NCI-H1048 (cell line): ENCODE measurements at places on chromosomes 2 and 18.

DNA sequence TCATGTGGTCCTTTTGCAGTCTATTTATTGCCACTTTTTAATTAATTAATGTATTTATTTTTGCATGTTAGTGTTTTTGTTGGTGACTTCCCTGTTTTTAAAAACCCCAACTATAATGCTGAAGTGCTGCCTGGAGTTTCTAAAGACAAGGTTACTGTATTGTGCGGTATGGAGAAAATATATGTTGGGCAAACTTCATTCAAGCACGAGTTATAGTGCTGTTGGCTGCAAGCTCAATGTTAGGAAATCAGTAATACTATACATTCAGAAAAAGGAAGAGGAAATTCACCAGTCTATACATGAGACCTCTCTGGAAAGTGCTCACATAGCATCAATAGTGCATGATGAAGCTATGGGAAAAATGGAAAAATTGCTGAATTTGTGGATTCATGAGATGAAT lies 15.4 kb upstream of the RBMS1 start:
- no peak for DNase-seq

- DNase-seq = no peak
Measured at GRCh38 chr2:32572737-32573136, 55.1 kb upstream of the TTC27 start.

- DNase-seq = no peak
Measured at GRCh38 chr2:231660860-231661259, 47.5 kb upstream of the PTMA start.

GRCh38 chr2:234932591-234933168 lies 19.1 kb upstream of the SH3BP4 start:
- no peak for DNase-seq

DNA sequence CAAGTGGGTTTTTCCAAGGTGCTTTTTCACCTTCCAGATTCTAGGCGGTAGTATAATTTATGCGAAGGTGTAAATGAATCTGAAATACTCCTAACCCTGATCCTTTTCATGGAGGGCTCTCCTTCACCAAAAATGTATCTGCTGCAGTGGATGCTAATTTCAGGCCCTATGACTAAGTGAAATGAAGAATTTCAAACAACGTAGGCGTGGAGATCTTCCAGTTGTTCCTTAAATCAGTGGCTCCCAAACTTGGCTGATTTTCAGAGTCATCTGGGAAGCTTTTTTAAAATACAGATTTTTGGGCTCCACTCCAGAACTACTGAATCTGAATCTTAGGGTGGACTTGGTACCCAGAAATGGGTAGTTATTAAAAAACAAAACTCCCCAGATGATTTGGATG lies 5.5 kb downstream of the GCKR start:
- no peak for DNase-seq

DNA sequence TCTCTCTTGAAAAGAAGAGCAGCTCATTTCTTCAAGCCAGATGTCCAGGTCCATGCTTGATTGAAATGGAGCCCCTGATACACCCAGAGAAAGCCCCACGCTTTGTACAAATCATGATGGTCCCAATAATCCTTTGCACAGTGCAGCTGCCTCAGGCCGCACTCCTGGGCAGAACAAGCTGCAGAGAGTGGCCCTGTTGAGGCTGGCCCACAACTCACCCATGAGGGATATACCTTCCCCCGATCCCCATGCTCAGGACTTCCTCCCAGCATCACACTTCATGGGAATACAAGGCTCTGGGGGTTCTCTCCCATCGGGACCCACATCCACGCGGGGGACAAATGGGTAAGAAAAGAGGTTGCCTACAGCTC lies 181.8 kb downstream of the CTIF start:
- no peak for DNase-seq

DNA sequence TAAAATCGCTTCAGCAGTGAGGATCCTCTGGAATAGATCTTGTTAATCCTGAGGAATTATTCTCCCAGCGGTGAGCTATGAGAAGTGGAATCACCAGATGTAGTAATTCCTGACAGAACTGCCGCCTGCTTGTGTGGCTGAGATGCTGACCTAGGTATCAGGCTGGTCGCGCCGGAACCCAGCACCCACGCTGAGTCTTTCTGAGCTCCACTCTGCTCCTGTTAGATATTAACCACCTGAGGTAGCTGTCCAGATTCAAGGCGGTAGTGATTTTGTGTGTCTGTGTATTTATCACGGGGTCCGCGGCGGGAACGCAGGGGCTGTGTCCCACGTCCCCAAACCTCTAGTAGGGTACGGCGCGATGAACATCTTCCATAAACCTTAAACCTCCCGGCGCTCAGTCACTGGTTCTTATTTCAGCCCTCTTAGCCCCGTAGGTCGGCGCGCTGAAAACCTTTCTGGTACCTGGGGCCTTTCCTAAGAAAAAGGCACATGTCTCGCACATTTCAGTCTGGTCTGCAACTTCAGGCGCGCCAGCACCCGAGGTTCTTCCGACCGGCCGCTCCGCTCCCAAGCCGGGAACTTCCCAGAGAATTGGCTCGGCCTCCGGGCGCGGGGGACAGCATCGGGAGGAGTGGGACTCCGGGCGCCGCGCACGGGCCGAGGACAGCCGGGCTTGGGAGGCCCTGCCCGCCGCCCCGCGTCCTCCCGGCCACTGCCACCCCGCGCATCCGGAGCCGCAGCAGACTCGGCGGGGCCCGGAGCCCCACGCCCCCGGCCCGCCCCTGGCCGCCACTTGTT lies 542 bp upstream of the CNNM3 start:
- DNase-seq = no peak

- DNase-seq = no peak
Measured at GRCh38 chr2:30455114-30455738, 8.2 kb downstream of the LCLAT1 start.

GRCh38 chr2:68710336-68710735 lies 24.3 kb upstream of the ARHGAP25 start:
- DNase-seq = no peak
